ENCODE measurements at places on chromosomes 5 and 9.

GRCh38 chr5:157378509-157378908, 81.5 kb upstream of the NIPAL4 start:
- no peak for DNase-seq

GRCh38 chr5:145920542-145921210, 15.7 kb upstream of the SH3RF2 start:
- DNase-seq: no peak

GRCh38 chr9:96524045-96524444, 74.1 kb downstream of the HABP4 start:
- no peak for DNase-seq

DNA sequence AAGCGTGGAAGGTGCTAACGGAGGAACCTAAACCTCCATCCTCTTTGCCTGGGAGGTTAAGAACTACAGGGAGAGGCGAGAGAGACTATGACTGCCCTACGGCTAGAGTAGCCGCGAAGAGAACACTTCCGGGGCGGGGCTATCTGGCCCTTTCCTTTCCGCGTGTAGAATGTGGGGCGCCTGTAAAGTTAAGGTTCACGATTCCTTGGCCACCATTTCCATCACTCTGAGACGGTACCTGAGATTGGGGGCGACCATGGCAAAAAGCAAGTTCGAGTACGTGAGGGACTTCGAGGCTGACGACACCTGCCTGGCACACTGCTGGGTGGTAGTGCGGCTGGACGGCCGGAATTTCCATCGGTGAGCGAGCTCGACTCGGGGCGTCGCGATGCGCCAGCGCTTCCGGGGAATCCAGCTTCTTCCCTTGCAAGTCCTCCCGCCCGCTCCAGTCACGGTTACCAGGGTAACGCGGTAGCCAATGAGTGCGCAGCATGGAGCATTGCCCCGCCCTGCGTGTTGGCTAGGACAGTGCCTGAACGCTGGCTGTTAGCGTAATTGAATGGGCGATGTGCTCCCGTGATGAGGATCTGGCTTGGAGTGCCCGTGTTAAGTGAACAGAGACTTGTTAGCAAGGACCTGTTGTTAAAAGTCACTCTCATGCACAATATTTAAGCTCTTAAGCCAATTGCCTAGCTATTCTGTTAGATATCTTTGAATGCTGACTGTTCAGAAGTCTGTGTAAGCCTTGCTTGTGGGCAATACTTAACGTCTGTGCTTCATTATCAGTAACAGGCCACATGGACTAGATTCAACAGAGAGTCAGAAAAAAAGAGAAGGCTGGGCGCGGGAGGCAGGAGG, at the start of gene THG1L:
Gene THG1L, plus strand, starts transcription at position 149 of the 858 bp plus-strand sequence. Its CDS starts 21 bp downstream, at position 170.
- peak; percentile 97 for DNase-seq

- DNase-seq: no peak
These were observed 57.7 kb upstream of the CPEB4 start for GRCh38 chr5:173830421-173830820.

DNA sequence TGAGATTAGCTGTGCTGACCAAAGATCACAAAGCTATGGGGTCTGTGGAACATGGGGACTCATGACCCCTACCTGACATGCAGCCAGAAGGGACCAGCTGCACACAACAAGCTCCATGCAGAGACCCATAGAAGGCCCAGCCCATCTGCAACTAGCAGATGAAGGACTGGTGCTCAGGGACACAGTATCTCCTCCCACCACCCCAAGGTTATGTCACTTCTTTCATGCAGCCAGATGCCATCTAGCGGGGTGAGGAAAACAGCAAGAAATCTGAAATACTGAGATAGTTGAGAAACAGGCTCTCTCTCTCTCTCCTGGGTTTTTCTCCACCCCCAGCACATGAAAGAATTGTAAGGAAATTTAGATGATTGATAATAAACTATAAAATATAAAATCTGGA, 161.3 kb upstream of the DAPK1 start:
- no peak for DNase-seq

GRCh38 chr5:138448481-138449398, 9.9 kb downstream of the REEP2 start:
- DNase-seq: no peak

GRCh38 chr9:113678119-113678858, 197.8 kb upstream of the ZNF618 start:
- no peak for DNase-seq

DNA sequence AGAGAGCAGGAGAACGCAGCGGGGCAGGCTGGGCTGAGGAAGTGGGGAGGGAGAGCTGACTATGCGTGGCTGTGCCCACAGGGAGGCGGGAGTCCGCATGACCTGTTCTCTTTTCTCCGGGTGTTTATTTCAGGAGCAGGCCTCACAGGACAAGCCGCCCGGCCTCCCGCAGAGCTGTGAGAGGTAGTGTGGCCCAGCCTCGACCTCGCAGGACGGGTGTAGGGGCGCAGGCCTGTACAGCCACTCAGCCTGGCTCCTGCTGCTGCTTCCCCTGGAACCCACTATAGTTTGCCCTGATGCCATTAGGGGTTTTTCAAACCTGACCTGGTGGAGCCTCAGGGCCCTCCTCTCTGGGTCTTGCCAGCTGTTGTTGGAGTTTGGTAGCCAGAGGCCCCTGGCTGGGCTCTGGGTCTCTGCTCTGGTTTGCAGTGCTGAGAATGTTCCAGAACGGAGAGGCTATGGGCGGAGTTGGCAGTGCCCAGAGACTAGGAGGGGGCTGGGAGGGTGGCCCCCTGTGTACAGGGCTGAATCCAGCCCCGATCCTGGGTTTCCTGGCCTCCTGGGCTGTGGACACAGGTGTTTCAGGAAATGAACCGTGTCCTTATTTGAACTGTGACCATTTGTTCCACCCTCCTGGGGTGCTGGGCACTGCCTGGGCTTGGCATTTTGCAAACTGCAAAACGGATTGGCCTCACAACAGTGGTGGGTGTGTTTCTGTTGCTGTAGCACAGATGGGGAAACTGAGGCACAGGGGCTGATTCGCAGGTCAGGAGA, 78.8 kb downstream of the WNK2 start:
- DNase-seq: no peak

- DNase-seq: no peak
These were observed 11.7 kb downstream of the MAP3K1 start for GRCh38 chr5:56827049-56827448.

- DNase-seq: no peak
These were observed 609.9 kb upstream of the ACO1 start for GRCh38 chr9:31774571-31774970.

- DNase-seq: no peak
These were observed 68.6 kb downstream of the MLLT3 start for GRCh38 chr9:20553558-20554149.

DNA sequence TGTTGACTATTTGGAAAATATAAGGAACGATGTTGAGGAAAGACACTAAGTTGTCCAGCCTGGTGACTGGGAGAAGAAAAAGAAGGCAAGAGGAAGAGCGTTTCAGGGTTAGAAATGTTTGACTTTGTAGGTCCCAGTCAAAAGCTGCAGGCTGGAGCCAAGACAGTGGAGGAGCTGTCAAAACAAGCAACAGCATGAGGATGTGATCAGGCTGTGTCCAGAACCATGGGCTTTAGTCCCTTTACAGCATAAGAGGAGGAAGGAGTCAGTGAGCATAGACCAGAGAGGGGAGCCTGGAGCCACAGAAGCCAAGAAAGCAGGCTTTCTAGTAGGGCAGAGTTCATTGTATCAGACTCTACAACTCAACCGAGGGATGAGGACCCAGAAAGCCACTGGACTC, 658.5 kb downstream of the BNC2 start:
- no peak for DNase-seq

DNA sequence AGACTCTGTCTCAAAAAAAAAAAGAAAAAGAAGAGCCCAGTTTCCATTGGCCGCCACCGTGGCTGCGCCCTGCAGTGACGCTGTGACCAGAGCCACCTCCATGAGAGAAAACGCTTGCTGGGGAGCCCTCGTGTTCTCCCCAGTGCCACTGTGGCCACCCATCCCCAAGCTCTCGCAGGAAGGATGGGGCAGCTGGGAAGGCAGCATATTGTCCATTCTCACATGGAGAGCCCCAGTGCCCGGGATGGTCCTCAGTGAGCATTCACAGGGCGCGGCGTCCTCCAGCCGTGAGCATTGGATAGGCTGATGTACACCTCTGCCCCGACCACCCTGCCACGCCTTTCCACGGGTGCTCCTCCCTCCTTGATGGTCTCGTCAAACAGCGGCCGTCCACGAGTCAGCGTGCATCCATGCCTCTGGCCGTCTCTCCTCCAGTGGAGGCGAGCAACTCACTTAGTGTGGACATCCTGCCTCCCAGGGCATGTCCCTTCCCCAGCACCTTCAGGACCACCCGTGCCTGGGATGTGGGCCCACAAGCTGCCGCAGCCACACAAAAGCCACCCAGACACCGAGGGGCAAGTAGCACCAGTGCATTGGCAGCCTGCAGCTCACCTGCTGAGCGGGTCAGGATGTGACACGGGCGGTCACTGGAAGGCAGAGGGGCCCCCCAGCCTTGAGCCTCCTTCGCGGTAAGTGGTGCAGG, 23.4 kb upstream of the SLC6A19 start:
- DNase-seq: no peak

- no peak for DNase-seq
These were observed 162.8 kb downstream of the PIK3R1 start for GRCh38 chr5:68378204-68378820.

DNA sequence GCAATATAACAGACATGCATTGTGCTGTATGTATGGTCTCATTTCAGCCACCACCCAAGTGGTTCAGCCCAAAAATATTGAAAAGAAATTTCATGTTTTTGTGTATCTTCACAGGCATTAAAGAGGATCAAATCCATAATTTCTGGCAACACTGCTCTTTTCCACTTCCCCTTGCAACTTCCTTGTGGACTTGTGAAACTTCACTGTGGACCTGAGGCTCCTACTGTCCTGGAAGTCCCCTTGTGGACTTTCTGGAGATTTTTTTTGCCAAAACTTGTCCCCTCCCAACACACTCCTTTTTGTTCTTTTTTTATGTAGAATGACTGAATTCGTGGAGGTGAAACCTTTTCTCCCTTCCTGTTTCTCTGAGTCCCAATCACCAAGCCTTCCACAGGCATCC, 14.3 kb downstream of the OTULINL start:
- no peak for DNase-seq

DNA sequence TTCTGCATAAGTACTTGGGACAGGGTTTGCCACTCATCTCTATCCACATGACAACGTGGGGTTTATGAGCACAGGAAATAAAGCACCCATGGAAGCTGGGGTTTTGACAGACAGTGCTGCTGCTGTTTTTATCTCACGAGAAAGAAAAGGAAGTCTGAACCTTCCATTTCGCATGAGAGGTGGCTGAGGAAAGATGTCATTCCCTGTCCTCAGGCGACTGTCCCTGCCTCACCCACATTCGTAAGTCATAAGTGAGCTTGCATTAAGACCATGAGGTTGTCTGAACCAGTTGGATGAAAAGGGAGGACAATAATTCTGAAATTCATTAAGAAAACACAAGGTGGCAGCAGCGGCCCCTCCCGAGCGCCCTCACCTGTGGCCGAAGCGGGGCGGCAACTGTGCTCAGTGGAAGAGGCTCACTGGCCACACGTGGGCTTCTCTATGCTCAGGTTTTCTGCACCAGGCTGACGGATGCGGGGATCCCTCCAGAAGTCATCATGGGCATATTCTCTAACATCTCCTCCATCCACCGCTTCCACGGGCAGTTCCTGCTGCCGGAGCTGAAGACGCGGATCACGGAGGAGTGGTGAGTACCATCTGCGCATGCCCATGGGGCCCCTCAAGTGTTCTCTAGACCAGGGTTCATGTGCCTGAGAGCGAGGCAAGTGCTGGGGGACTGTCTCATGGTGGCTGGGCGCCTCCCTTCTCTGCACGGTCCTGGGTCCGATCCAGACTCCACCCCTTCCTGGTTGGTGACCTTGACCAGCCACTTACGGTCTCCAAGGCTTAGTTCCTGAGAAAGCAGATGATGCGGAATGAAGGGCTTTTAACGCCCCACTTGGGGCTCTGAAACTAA, 54.7 kb upstream of the SUSD3 start:
- DNase-seq: peak; percentile 18

- DNase-seq: no peak
These were observed 236.3 kb upstream of the SEMA6A start for GRCh38 chr5:116810951-116811350.

GRCh38 chr9:5336688-5337087, 3.0 kb downstream of the RLN1 start:
- no peak for DNase-seq

DNA sequence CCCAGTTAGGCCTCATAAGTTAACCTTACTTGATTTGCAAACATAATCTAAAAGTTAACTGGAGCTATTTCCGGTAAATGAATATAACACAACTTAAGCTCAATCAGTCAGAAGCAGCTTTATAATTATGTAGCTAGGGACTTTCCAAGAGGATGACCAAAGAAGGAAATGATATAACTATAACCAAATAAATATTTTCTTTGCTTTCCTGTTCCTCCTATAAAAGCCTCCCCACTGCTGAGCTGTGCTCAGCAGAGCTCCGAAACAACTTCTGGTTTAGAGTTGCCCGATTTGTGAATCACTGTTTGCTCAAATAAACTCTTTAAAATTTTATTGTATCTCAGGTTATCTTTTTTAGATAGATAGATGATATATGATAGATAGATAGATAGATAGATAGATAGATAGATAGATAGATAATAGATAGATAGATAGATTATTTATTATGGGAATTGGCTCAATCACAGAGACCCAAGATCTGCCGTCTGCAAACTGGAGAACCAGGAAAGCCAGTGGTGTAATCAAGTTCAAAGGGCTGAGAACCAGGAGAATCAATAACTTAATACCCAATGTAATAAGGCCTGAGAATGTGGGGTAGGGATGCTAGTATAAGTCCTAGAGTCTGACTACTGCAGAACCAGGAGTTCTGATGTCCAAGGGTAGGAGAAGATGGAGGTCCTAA, 19.3 kb upstream of the TMEM161B start:
- DNase-seq: no peak

DNA sequence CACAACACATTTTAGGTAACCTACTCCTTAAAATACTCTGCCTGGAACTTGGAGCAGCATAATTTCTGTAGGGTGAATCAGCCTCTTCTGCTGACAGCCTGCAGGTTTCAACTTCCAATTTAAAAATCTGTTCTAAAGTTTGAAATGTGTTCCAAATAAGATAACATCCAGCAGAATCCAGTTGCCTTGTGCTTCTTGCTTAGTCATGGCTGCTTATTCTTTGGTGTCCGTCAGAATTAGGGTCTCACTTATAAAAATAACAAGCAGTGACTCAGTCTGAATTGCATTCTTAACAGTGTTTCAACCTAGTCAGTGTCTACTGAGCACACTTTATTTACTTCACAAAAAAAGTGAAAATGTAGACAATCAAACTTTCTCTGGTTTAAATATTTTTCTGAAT, 3.7 kb downstream of the CDH6 start:
- no peak for DNase-seq

DNA sequence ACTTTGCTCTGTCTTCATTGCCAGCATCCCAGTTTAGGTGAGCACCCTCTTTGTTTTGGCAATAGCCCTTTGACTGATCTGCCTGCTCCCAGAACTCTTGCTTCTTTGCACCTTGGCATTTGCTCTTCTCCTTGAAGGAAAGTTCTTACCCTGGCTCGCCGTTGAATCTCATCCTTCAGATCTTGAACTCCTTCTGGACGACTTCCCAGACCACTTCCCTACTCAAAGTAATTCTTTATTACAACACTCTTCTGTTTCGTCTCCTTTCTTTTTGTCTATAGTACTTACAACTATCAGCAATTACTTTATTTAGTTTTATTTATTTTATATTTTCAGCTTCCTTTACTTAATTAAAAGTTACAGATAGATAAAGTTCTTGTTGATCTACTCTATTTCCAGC, 1510.1 kb downstream of the MAT2B start:
- no peak for DNase-seq

Measured in activated CD8-positive, alpha-beta memory T cell treated with anti-CD3 and anti-CD28 coated beads for 4 hours (primary cell).